Activated CD8-positive, alpha-beta T cell treated with anti-CD3 and anti-CD28 coated beads for 36 hours (primary cell): ENCODE measurements at places on chromosomes 1 and 21. TPM values are rescaled to one million over a fixed set of nuclear protein-coding genes. Genes with fewer than 3 reads are reported as not detected.
A peak's percentile ranks its signal among the peaks of the same experiment; 100 is the strongest.

- DNase-seq: no peak
These were observed 66.6 kb downstream of the HMGB4 start for GRCh38 chr1:33930346-33931110.

- DNase-seq: peak; percentile 81
These were observed 527 bp downstream of the MACO1 start for GRCh38 chr1:25430967-25431881.

GRCh38 chr1:20389571-20389970 lies 96.4 kb downstream of the CAMK2N1 start:
- no peak for DNase-seq

- no peak for DNase-seq
These were observed 49.2 kb downstream of the AGO3 start for GRCh38 chr1:35980090-35980489.

The OR2T33 gene
- total RNA-seq: not detected
